ENCODE measurements at places on chromosomes 6 and 20.

- no peak for DNase-seq
Observed at GRCh38 chr6:69954733-69955132, 88.4 kb downstream of the COL19A1 start.

DNA sequence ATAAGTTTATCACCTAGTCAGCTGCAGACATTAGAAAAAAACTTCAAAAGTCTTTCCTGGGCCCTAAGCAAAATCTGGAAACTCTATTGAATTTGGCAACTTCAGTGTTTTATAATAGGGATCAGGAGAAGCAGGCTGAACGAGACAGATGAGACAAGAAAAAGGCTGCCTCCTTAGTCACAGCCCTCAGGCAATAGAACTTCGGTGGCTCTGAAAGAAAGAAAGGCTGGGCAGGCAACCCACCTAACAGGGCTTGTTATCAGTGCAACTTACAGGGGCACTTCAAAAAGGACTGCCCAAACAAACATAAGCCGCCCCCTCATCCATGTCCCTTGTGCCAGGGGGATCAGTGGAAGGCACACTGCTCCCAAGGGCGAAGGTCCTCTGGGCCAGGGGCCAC is 657.9 kb upstream of the HS3ST5 start:
- DNase-seq, result no peak

- no peak for DNase-seq
Observed at GRCh38 chr6:19866173-19866984, 29.2 kb downstream of the ID4 start.

DNA sequence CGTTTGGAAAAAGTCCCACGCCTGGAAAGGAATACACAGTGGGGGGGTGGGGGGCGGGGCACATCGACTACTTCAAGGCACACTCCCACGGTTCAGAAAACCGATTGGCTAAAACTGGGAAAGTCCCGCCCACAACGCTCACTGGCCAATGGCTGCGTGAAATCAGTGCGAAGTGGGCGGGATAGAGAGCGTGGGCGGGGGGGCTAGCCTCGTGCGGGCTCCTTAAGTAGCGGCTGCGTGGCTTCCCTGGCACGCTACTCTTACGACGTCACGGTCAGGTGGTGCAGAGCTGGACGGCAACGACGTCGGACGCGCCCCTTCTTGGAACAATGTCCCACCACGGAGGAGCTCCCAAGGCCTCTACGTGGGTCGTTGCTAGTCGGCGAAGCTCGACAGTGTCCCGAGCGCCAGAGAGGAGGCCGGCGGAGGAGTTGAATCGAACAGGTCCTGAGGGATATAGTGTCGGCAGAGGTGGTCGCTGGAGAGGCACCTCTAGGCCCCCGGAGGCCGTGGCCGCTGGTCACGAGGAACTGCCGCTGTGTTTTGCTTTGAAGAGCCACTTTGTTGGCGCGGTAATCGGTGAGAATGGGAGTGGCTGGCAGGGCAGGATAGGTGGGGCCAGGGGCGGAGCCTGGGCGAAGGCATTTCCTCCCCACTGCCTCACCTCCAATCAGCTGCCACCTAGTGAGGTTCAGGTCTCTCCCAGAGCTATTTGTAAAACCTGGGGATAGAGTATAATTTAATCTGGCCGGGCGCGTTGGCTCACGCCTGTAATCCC is at the start of gene DDX43:
DDX43 (plus strand) TSS at position 252 of the 778 bp plus-strand sequence; CDS start at position 330, 78 bp downstream.
- DNase-seq, result peak; percentile 80

GRCh38 chr6:167285077-167285770 is 5.9 kb upstream of the UNC93A start:
- no peak for DNase-seq

DNA sequence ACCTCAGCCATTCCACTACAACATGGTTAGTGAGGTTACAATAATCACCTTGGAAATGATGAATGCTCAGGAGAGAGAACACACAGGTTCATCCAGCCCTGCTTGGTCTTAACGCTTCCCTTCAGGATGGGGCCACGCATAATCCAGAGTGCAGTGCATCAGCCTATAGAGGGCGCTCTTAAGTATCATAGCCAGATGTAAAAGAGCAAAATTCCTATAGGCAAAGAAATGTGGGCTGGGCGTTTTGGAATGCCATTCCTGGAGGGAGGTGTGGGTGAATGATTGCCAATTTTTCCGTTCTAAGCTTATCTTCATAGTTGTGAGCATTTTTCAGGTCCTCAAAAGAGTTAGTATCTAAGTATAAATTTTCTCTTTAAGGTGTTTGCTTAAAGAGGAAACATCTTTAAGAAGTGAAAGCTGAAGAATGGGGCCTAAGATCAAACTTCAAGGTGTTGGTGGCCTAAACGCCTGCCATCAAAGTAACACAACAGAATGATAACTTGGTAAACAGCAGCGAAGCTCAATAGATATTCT is 1.8 kb downstream of the RIPOR2 start:
- no peak for DNase-seq

DNA sequence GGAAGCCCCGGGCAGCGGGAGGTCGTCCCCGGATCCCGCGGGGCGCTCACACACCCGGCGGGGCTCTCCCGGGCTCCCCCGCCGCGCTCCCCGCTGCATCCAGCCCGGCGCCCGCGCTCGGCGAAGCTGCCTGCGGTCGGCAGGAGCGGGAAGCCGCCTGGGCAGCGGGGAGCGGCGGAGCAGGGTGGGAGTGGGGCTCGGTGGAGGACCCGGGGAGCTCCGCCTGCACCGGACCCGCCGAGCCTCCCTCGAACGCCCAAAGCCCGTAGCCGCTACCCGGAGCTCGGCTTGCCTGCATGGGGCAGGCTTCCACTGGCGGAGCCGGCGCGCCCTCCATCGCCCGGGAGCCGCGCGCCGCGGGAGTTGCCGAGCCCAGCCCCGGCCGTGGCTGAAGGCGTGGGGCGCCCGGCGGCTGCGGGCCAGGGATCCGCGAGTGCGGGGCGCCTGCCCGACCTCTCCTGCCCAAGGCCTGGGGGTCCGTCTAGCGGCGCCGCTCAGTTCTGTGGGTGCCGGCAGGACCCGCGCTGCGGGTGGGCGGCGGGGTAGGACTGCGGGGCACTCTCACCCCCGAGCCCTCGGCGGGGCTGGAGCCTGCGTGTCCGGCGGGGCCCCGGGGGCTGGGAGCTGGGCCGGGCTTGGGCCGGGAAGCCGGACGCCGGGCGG is 671 bp downstream of the CDH4 start:
- DNase-seq, result peak; percentile 13
